Hindlimb muscle (tissue), 1 donor: ENCODE measurements at places on chromosomes 12 and 14. TPM values are rescaled to one million over a fixed set of nuclear protein-coding genes. Genes with fewer than 3 reads are reported as not detected.

DNA sequence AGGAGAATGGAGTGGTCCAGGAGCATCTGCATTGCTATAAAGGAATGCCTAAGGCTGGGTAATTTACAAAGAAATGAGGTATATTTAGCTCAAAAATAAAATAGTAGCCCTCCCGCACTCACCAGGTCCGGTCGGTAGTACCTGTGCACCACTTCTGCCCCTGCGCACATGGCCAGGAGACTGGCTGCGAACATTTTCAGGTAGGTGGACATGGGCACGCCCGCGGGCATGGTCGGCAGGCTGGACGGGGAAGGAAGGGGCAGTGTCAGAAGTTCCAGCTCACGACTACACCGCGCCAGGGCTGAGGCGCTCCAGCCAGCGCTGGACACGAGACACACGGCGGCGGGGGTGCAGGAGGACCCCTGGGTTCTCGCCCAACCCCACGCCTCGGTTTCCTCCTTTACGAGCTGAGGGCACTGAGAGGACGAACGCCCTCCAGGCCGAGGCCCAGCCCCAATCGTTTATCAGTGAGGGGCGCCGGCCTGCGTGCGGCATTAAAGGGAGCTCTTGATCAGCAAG is 9.1 kb upstream of the TDG start:
- no peak for DNase-seq

DNA sequence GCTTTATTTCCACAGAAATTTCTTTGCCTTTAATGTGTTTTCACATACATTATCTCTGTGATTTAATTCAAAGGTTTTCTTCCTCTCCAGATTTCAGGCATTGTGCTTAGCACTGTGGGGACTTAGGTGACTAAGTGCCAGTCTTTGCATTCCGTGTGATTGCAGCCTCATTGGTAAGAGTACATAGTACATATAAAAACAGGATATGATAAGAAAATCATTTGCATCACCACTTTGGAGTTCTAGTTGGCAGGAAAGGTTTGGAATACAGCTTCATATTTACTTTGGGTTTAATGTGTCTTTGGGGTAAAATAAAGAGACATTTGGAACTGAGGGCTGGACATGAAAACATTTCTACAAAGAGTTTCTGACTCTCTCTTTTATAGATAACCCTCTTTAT is 37.8 kb upstream of the C12orf75 start:
- DNase-seq = no peak

- DNase-seq = no peak
These were observed 9.9 kb upstream of the HDAC7 start for GRCh38 chr12:47829584-47829983.

DNA sequence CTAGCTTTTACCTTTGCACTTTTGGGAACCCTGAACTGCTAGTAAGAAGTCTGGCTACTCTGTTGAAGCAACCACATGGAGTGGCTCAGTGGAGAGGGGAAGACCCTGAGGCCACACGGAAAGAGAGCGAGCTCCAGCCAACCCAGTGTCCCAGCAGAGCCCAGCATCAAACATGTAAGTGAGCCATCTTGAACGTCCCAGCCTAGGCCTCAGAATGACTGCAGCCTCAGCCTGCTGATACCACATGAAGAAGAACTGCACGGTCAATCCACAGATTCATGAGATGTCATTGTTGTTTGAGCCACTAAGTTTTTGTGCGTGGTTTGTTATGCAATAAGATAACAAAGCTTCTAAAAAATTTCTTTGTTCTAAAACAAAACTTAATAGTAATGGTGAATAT is 40.2 kb downstream of the TFCP2 start:
- no peak for DNase-seq

DNA sequence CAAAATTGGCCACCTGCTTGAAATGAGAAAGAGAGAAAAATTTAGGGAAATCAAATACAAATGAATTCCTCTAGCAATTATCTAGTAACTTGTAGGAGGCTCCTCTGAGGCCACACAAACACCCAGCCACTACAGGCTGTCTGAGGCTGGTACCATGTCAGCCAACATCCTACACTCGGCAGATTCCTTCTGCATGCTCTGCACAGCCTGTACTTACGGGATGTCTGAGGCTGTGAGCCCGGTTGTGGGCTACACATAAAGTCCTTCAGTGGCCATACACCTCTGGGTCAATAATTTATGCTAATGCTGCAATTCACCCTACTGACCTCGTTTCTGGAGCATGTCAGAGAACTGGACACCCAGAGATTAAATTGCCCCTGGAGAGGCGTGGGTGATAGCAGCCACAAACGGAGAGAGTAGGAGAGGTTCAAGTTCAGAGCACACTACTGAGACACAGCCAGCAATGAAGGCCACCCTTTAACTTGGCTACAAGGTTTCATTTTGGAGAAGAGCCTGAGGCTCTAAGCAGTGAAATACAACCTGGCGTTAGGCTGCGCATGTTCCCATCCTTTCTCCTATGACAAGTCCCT is 28.9 kb downstream of the WSCD2 start:
- DNase-seq = no peak

SLCO1B1 gene
- not detected for polyA plus RNA-seq

FAM222A gene
- 11.0 TPM for polyA plus RNA-seq

BMAL2 gene
- 1.2 TPM for polyA plus RNA-seq
